A549 treated with CpdA at 1 μM for 4 hours (cell line): ENCODE measurements at places on chromosomes 13 and 19. TPM values are rescaled to one million over a fixed set of nuclear protein-coding genes. Genes with fewer than 3 reads are reported as not detected.

The ZNF471 gene
- 0.02 to 0.05 TPM (median 0.03 TPM) in 4 of 5 replicates, not detected in the other for total RNA-seq

The ZNF418 gene
- total RNA-seq = 0.69 to 1.3 TPM (median 0.90 TPM) in 5 replicates

The SRRM5 gene
- total RNA-seq = 0.79 to 1.1 TPM (median 1.1 TPM) in 5 replicates

The ILF3 gene
- 159 to 173 TPM (median 167 TPM) in 5 replicates for total RNA-seq

The CCDC169 gene
- total RNA-seq = 0.30 to 0.47 TPM (median 0.40 TPM) in 5 replicates

The SIGLEC12 gene
- total RNA-seq = not detected in 5 replicates

The LILRB1 gene
- total RNA-seq = 0.02 TPM in 1 of 5 replicates, not detected in the others

The SPACA4 gene
- 0.07 TPM in 1 of 5 replicates, not detected in the others for total RNA-seq

The C3 gene
- 37.2 to 48.7 TPM (median 44.4 TPM) in 5 replicates for total RNA-seq

The CYP4F2 gene
- 0.07 to 0.49 TPM (median 0.21 TPM) in 4 of 5 replicates, not detected in the other for total RNA-seq

The CEACAM8 gene
- total RNA-seq = not detected in 5 replicates
